ENCODE measurements at places on chromosomes 11 and 22.
A peak's percentile ranks its signal among the peaks of the same experiment; 100 is the strongest.

DNA sequence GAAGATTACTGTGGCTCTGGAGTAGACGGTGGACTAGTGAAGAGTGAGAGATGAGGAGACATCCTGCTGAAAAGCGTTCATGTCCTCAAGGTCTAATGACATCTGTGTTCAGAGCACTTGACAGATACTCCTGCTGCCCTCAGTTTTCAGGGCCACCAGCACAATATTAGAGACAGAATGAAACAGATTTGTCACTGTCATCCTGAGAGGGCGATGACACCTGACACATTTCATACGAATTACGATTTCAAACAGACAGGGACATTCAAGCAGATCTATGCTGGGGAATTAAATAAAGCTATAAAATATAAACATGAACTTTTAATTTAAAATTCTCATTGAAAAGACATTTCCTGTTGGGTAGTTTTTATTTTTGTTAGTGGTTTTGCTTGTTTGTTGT is 29.1 kb downstream of the SVIP start:
- no peak for DNase-seq

DNA sequence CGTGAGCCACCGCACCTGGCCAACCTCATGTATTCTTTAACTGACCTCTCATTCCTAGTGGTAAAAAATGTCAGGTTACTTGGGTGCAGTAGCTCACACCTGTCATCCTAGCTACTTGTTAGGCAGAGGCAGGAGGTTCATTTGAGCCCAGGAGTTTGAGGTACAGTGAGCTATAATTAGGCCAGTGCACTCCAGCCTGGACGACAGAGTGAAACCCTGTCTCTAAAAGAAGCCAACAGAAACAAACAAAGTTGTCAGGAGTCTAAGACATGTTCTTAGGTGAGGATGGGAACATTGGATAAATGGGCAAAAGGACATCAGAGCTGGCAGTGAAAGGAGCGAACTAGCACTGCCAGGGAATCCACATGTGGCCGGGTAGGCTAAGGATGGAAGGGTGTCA is 18.1 kb downstream of the MADD start:
- no peak for DNase-seq

- peak; percentile 98 for DNase-seq
These were observed 34.0 kb upstream of the TRPC6 start for GRCh38 chr11:101617735-101618332.

DNA sequence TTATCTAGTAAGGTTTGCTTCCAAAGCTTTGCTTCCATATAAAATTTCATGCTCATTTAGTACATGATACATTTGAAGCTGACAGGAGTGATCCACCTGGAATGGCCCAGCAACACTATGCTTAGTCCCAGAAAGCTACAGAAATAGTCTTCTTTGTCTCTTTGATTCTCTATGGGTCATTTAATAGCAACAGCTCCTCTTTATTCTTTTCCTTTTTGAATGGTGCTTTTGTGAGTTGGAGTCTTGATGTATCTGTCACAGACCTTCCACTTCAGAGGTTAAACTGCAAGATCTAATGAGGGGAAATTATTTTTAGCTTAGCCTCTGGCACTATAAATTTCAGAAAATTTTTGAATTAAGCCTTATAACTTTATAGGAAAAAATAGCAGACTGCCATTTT is 509.5 kb downstream of the KCNA4 start:
- no peak for DNase-seq

GRCh38 chr22:48179571-48180546 is 1417.4 kb downstream of the TBC1D22A start:
- DNase-seq = no peak

DNA sequence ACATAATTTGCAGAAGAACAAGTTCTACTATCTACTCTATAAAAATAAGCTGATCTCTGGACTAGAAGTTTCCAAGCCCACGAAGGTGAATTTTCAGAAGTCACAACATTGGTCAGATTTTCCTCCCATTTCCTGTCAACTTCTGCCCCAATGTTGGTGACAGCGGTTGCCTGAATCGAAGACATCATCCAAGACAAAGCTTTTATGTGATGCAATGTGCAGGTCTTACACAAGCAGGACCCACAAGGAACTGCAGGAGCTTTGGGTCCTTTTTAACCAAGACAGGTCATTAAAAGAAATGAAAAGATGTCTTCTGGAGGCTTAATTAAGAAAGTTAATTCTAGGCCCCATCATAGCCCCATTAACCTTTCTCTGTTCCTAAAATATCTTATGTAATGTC is 125.6 kb upstream of the BLID start:
- DNase-seq = no peak
